ENCODE measurements at places on chromosomes 6 and 20.

- no peak for DNase-seq
These were observed 113.1 kb downstream of the SOBP start for GRCh38 chr6:107603006-107603370.

- DNase-seq, result peak; percentile 59
These were observed 2.0 kb downstream of the GLP1R start for GRCh38 chr6:39050453-39051112.

DNA sequence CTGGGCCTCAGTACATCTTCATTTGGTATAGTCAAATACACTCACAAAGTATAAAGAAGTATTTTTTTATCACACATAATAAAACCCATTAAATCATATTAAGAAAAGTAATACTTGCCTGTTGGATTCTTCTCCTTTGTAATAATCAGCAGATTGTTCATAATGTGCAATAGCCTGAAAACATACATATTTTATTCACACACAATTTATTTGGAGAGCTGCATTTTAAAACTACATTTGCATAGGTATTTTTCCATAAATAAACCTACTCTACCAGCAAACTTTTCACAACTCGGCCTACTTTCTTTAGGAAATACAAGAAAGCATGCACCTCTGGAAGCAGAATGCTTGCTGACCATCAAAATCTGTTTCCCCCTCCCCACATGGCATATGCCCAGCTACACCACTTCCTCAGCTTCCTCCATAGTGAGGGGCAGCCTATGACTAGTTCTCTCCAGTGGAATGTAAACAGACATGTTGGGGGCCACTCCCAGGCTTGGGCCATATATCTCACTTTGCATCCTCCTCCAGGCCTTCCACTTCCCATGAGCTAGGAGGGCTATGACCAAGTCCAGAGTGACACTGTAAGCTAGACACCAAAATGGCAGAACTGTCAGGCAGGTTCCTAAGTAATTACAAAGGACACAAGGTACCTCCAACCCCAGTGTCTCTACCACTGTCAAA is 28.3 kb downstream of the GZF1 start:
- DNase-seq, result no peak

DNA sequence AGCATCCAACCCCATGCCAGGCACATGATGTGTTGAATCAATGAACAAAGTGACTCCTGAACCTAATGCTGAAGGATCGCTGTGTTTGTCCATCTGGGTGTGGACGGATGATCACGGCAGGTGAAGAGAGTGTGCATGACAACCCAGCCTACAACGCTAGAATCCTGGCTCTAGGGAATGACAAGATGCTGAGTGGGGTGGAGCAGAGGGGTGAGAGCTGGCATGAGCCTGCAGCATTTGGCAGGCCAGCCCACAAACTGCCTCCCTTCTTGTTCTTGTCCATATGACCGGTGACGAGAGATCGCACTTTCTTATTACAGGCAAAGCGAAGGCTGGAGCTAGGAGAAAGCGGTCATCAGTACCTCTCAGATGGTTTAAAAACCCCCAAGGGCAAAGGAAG is 54.7 kb upstream of the CDKAL1 start:
- no peak for DNase-seq

GRCh38 chr6:113856625-113857555 is at the start of gene MARCKS:
TSS of gene MARCKS (plus strand) at chr6:113857345. CDS start at chr6:113857746, 401 bp downstream.
- no peak for DNase-seq

DNA sequence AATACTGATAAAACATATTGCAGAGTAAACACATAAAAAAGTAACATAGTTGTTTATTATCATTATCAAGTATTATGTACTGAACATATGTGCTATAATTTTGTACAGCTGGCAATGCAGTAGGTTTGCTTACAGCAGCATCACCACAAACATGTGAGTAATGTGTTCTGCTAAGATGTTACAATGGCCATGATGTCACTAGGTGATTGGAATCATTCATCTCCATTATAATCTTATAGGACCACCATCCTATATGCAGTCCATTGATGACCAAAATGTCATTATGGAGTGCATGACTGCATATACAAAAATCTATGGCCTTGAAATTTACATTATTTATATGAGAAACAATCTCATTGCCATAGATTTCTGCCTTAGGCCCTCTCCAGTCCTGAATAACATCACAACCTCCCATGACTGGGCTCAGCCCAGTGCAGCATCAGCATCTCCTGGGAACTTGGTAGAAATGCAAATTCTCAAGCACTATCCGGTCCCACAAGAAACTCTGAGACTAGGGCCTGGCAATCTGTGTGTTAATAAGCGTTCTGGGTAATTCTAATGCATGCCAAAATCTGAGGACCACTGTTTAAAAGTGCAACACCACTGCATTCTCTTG is 352.0 kb upstream of the MARCKS start:
- no peak for DNase-seq

DNA sequence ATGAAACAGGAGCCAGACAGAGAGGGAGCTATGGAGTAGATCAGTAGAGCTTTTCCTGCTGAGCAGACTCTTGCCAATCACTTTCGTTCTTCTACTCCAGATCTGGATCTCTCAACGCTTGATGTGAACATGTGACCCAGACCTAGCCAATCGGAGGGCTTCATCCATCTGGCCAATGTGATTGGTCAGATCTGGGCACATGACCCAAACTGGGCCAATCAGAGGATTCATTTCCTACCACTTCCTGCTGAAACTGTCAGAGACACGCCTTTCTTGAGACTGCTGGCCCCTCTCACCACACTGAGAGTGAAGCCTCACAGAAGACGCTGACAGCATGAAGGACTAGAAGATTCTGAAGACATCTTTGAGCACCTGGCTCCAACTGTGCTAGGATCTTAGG is 44.2 kb upstream of the ZMYND8 start:
- DNase-seq, result no peak

Measured in natural killer cell treated with Interleukin-12 subunit alpha and Interleukin-12 subunit beta and Interleukin-15 and Interleukin-18, amount 100 ng/mL, for 72 hours (primary cell).